Tibial nerve (tissue), 4 donors: ENCODE measurements at places on chromosomes 13 and 19.

DNA sequence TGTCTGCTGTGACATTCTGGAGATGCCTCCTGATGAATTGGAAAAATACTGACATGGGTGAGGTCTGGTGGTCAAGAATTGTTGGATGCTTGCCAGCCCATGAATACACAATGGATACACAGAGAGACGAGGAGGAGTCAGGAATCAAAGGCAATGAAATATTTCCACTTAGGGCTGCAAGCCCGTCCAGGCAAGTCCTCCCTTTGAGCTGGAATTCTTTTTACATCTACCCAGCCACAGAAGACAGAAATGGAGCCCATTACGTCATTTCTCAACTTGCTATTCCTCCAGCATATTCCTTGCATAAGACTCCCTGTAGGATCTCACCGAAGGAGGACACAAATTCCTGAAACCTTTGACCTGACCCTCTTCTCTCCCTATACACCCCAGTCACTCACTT, 15.7 kb upstream of the IGFL4 start:
- no peak for DNase-seq

- peak; percentile 31 for DNase-seq
Observed at GRCh38 chr19:4606921-4607678, 32.2 kb upstream of the TNFAIP8L1 start.

DNA sequence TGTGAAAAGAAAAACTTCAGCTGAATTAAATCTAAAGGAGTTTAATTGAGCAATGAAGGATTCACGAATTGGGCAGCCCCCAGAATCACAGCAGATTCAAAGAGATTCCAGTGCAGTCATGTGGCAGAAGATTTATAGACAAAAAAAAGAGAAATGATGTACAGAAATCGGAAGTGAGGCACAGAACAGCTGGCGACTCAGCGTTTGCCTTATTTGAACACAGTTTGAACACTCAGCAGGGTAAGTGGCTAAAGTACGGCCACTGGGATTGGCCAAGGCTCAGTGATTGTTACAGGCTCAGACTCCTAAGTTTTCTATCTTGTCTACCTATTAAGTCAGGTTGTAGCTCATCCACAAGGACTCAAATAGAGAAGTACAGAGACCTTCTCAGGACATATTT, 11.6 kb upstream of the CFAP97D2 start:
- DNase-seq, result no peak

GRCh38 chr13:75418997-75419396, 63.0 kb downstream of the TBC1D4 start:
- no peak for DNase-seq

DNA sequence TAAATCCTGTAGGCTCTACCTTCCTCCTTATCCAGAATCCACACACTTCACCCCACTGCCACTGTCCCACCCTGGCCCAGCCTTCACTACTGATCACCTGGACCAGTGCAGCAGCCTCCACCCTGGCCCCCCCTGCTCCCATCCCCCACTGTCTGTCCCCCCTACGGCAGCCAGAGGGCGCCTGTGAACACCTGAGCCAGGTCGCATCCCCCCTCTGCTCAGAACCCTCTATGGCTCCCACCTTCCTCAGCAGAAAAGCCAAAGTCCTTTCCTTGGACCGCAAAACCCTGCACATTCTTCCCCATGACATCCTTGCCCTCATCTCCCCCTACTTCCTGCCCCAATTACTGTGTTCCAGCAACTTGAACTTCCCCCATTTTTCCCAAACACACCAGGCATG, 20.6 kb downstream of the ELAVL3 start:
- DNase-seq, result no peak

GRCh38 chr13:77219401-77219800, 107.5 kb downstream of the MYCBP2 start:
- no peak for DNase-seq

DNA sequence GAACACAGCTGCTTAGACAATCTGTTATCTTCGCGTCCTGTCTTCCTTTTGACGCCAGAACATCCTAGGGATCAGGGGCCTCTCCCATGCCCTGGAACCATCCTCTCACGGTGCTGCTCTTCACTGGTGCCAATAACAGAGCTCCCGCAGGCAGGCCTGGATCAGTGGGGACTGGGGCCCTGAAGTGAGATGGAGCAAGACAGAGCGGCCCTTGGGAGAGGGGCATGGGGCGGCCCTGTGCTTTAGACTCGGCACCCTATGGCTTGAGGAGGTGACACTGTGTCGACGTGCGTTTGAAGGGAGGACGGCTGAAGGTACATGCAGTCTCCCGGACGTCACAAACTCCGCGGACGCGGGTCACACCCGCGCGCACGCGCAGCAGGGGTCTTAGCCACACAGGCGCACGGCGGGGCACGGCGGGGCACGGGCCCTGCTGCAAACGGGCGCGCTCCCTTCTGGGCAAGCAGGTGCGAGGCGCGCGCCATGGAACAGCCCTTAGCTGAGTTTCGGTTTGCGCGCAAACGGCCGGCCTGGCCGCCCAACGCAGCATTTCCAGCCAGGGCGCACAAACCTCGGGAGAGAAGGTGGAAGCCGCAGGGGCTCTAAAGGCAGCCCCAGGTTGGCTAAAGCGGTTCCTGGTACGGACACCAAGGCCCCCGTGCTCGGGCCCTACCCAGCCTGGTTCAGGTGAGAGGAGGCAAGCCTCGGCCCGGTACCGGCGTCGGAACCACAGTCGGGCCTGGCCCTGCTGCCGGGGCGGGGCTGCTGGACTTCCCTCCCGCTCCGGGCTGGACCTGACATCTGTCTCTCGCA, 16.5 kb upstream of the RNF17 start:
- DNase-seq, result no peak

GRCh38 chr13:63011996-63012395, 1596.3 kb upstream of the PCDH20 start:
- DNase-seq, result no peak

DNA sequence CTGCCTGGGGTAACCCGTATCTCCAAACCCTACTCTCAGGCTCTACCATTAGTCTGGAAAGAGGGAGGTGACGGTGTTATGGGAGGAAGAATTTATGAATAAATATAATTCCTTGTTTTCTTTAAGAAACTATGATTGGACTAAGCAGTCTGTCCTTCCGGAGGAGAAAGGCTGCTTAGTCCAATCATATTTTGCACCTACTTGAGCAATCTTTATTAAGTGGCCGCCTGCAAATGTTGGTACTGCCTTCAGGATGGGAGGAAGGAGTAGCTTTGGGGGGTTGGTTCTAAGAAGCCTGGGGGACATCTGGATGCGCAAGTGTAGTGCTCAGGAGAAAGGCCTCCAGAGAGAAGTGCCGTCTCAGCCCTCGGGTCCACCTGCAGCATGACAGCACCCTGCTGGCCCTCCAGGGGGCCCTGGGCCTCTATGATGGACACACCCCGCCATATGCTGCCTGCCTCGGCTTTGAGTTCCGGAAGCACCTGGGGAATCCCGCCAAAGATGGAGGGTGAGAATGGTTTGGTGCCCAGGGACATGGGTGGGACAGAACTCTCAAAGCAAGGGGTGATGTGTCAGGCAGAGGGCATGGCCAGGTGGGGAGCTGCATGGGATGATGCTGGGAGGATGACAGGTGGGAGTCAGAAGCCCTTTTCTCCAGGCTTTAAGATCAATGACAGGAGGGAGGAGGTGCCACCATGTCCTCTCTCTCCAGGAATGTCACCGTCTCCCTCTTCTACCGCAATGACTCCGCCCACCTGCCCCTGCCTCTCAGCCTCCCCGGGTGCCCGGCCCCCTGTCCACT, 4.1 kb downstream of the ACP4 start:
- DNase-seq, result no peak

GRCh38 chr19:925087-925525, 729 bp upstream of the ARID3A start:
- DNase-seq, result peak; percentile 48

GRCh38 chr13:30829145-30829832, 76.8 kb upstream of the MEDAG start:
- DNase-seq, result no peak

DNA sequence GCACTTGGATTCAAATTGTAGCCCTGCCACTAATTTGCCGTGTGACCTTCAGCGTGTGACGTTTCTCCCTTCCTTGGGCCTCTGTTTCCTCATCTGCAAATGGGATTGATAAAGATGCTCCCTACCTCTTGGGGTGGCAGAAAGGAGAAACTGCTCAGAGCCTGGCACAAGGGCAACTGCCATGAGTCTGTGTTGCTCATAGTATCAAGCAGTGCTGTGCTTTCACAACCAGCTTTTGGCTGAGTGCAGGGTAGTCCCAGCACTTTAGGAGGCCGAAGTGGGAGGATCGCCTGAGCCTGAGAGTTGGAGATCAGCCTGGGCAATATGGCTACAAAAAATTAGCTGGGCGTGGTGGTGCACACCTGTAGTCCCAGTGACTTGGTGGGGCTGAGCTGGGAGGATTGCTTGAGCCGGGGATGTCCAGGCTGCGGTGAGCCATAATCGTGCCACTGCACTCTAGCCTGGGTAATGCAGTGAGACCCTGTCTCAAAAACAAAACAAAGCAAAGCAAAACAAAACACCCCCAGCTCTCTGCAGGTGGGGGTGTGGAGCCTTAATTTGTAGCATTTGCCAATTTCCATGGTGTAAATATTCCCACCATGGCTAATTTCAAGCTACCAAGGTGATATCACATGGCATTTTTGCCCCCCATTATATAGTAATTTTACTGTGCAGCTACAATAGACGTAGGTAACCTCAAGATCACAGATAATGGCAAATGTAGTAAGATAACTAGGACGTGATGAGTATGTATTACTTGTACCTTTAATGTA, 1.6 kb upstream of the MARK4 start:
- no peak for DNase-seq

DNA sequence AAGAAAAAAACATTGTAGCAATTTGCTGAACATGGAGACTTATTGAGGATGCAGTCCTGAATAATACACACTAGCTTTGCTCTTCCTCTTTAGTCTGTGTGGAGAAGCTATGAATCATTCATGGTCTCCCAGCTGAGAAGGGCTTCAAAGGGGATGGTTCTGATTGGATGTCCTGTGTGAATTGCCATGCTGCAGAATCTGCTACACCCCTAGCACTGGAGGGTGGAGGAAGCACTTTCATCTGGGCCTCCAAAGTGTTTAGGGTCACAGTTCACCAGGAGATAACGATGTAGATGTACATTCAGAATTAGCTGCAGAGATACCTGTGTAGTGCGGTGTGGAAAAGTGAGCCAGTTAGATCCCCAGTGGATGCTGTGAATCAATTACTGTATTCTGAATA, 321.1 kb upstream of the EDNRB start:
- no peak for DNase-seq
